ENCODE measurements at places on chromosomes 4 and X.

DNA sequence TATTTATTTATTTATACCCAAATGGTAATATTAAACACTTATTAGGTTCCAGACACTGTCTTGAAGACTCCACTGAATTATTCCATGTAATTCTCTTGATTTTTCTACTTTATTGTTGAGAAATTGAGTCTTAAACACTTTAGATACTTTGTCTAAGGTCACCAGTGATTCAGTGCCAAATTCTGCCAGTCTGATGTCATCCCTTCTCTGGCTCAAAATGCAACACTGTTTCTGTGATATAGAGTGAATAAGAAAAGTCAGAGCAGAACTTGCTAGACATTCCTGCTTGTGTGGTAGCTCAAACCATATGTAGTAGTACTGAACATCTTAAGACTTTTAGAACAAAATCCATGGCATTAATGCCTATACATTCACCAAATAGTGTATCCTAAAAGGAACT lies 164.3 kb downstream of the GABRB1 start:
- no peak for DNase-seq

GRCh38 chr4:85762529-85762871 lies 287.6 kb downstream of the ARHGAP24 start:
- DNase-seq = no peak

DNA sequence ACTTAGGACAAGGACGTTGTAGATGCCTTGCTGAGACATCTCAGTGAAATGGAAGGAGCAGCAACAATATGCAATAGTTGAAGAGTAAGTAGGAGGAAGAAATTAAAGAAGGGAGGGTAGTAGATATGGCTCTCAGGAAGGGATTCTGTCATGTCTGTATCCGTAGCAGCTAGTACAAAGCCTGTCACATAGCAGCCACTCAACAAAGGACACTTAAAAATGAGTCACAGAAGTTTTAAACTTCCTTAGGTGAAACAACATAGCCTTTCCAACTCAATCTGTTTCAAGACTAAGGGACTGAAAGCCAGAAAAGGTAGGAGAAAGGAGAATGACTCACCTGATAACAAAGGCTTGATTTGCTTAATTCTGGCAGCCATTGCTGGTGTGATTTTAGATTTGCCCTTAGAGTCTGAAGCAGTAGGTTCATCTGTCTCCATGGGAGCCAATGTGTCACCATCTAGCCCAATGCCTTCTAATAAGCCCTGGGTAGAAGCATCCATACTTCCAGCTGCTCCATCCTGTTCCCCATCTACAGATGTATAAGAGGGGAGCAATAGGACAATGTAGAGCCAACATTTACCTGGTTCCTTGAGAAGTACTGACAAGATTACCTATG lies 86.6 kb downstream of the HUWE1 start:
- no peak for DNase-seq

GRCh38 chrX:100289066-100289558 lies 121.0 kb downstream of the PCDH19 start:
- DNase-seq = no peak

DNA sequence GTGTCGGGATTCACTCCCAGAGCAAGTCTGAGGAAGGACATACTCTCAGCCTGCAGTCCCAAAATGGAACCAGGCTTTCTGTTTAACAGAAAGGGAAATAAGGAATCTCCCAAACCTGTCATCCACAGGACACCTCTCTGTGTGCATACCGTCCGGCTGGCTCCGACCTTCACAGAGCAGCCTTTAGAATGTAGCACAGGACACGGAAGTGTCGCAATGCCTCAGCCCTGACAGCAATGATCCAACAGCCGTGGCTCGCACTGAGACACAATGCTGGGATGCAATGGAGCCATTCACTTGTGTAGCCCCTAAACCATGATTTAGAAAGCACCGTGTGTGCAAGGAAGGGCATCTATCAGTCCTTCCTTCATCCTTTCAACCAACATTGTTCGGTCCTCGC lies 15.5 kb upstream of the HELT start:
- no peak for DNase-seq

GRCh38 chr4:81652069-81652478 lies 180.4 kb upstream of the RASGEF1B start:
- DNase-seq = no peak

DNA sequence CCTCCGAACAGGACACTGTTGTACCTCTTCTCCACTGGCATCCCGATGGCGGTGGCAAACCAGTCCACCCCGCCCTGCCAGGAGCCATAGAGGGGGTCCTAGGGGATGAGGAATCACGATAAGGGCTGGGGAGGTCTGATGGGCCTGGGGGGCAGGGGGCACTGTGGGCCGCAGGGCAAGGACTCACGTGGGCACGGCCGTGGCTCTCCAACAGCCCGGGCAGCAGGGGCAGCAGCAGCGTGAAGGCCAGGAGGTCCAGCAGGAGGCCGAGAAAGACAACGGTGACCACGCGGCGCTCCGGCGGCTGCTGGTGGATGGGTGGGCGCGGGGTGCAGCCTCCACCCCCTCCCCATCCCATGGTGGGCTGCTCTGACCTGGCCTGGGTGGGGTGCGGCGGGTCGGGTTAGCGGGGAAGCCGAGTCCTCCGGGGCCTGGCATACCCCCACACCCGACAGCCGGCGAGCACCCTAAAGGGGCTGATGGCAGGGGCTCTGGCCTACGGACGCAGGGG lies 29.6 kb downstream of the NOP14 start:
- DNase-seq = no peak

- no peak for DNase-seq
These were observed 50.0 kb downstream of the CYTL1 start for GRCh38 chr4:4969298-4969697.

DNA sequence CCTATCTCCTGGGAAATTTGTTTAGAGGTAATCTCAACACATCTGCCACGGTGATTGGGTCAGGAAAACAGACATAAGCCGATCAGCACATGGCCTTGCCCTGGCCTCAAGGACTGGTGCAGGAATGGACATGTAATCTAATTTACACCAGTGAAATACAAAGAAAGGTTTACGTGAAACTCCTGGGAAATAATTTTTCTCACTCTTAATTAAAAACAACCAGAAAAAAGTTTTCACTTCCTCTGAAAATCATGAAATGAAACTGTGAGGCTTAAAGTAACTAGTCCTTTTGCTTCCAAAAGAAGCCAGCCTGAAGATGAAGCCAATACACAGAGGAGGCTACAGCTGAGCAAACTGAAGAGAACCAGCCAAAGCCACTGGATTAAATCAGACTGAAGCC lies 154.1 kb upstream of the FAM241A start:
- DNase-seq = no peak

GRCh38 chr4:113759696-113760093 lies 1.8 kb downstream of the CAMK2D start:
- no peak for DNase-seq

GRCh38 chrX:142998447-142999198 lies 27.1 kb upstream of the SPANXN4 start:
- no peak for DNase-seq

GRCh38 chr4:169333265-169333664 lies 62.5 kb upstream of the SH3RF1 start:
- no peak for DNase-seq

DNA sequence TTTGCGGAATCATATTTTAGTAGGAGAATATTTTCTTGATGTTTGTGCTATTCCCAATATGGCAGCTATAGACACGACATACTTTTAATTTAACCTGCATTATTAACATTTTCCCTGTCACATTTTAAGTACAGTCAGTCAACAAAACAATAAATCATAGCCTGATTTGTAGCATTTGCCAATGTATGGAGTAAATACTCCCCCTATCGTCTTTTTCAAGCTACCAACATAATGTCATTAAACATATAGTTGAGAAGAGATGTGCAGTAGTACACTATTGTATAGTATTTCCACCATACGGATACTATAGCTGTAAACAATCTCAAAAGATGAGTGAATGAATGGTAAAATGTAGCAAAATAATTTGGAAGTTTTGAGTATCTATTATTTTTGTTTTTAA lies 303.7 kb upstream of the MAGEB2 start:
- DNase-seq = no peak

DNA sequence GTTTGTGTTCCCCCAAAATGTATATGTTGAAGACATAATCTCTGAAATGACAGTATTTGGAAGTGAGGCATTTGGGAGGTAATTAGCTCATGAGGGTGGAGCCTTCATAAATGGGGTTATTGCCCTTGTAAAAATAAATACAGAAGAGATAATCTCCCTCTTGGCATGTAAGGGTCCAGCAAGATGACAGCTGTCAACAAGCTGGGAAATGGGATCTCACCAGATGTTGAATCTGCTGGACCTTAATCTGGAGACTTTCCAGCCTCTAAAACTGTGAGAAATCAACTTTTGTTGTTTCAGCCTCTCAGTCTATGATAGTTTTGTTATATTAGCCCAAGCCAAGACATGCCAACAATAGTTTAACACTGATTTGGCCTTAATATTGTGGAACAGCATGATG lies 438.2 kb upstream of the PCDH7 start:
- DNase-seq = no peak

DNA sequence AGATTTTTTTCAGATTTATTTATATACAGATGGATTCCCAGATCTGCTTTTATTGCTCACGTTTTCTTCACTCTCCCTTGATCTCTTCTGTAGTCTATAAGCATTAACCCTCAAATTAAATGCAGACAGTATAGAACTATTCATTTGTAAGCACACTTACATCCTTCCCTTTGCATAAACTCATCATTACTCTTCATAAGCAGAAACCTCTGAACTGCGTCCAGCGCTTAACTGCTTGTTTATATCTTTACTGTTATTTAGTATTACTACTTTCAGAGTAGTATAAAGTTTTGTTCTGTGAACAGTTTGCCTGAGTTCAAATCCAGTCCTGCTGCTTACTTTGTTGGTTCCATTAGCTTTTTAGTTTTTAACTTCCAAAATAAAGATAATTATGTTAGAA lies 132.9 kb downstream of the STIM2 start:
- no peak for DNase-seq

DNA sequence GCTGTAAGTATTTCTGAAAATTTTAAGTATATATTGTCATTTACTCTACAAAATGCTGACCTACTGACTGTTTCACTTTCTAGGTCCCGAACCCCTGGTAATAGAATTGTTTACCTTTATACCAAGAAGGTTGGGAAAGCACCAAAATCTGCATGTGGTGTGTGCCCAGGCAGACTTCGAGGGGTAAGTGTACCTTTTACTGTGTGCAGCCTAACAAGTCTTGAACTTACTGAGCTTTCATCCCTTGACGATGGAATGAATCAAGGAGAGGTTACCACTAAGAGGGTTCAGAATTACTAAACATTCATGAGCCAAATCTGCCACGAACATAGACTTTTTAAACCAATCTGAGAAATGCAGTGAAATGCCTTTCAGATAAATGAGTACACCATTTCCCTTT lies 1.6 kb downstream of the RPL34 start:
- DNase-seq = no peak
